ENCODE measurements at places on chromosomes 5 and 9.
A peak's percentile ranks its signal among the peaks of the same experiment; 100 is the strongest.

GRCh38 chr5:111813537-111813936 is 56.5 kb upstream of the NREP start:
- DNase-seq = no peak

DNA sequence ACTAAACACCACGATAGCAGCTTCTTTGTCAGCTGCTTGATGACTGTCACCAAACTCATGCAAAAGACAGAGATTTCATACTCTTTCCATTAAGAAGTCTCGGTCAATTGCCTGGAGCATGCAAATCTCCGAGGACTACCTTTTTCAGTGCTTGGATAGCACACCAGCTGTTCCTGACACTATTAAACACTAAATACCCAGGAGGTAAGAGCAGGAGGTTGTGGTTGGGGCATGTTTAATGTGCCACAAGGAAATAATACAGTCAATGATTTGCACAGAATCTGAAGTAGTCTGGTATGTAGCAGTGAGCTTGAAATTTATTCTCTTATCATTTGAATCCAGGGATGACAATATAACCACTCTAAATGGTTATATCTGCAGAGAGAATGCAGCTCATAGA is 996.2 kb downstream of the CDH12 start:
- no peak for DNase-seq

DNA sequence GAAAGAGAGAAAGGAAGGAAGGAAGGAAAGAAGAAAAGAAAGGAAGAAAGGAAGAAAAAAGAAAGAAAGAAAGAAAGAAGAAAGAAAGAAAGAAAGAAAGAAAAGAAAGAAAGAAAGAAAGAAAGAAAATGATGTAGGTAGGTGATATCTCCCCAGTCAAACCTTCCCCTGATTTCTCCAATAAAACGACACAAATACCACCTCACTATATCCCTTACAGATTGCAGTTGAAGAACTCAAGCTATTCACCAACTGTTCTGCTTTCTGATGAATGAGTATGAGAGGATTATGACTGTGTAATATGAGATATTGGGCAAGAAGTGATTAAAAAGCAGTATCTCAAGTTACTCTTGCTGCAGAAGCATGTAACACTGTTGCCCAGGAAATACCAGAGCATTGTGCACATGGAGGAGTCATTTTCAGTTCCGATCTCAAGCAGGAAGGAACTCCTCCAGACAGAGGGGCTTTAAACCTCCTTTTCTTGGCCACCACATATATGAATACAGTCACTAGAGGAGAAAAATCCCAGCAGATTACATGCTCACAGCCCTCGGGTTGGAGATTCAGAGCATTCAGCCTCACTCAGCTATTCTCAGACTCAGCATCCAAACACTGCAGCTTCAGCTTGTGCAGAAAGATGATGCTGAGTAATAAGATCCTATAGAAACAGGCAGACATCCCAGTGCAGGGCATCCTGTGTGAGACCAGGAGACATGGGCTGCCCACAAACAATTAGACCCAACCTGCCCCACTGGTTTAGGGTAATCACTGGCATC is 61.4 kb downstream of the UGCG start:
- peak; percentile 81 for DNase-seq

DNA sequence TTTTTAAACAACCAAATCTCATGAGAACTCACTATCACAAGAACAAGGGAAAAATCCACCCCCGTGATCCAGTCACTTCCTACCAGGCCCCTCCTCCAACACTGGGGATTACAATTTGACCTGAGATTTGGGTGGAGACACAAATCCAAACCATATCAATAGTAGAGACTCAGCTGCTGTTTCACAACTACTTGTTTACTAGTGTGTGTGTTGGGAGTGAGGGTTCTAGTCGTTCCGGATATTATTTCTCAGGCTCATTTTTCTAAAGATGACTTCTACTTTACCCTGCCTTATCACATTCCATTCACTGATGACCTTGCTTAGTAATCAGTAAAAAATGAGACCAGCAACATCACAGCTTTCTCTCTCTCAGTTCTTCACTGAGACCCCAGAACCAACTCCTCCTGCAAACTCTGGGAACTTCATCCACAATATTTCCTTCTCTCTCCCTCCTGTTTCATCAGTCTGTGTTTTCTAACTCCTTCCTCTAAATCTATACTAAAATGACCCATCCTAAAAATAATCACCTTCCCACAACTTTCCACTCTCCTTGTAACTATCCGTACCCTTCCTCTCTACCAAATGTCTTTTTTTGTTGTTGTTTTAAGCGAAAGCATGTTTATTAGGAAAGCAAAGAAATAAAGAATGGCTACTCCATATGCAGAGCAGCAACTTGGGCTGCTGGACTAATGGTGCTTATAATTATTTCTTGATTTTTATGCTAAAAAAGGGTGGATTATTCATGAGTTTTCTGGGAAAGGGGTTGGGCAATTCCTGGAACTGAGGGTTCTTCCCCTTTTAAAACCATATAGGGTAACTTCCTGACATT is 121.5 kb upstream of the SPRY4 start:
- DNase-seq = no peak

- DNase-seq = no peak
Measured at GRCh38 chr5:56148453-56148971, 84.6 kb downstream of the ANKRD55 start.

- DNase-seq = no peak
Measured at GRCh38 chr9:91898451-91899218, 51.4 kb downstream of the ROR2 start.

DNA sequence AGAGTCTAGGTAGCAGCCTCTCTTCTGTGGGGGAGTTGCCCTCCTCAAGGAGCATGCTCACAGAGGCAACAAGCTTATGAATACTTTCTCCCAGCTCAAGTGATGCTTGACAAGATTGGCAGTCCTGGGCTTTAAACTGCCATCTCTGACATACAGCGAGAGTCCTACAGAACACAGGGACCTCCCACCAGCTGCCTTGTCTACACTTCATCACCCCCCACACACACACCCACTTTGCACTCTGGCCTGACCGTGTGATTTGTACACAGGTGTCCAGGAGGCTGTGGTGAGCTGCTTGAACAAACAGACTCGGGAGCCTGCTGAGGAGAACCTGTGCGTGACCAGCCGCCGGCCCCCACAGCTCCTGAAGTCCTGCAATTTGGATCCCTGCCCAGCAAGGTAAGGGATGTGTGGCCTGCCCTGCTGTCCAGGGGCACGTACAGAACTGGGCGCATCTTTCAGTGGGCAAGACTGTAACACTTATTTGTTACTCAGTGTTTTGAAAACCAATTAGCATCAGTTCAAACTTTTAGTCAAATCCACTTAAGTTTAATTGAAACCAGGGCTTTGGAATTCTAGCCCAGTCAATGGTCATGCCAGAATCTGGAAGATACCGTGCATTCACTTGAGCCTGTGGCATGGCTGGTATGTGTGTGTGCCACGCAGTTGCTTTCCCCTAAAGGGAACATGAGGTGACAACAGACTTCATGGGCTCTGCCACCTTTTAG is 247.5 kb downstream of the ADAMTSL1 start:
- DNase-seq = no peak

DNA sequence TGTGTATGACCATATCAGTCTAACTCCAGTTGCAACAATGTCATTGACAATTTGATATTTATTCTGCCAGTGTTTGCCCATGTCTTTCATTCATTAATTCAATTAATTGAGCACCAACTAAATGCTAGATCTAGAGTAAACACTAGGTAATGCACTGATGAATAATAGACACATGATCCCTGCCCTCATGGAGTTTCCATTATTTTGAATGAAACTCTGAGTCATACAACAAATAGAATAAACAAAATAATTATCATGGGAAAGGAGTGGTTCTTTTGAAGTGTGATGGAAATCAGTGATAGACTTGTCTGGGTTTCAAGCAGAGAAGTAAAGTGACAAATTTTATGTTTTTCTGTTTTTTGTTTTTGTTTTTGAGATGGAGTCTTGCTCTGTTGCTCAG is 4.6 kb downstream of the ARHGEF37 start:
- DNase-seq = no peak

DNA sequence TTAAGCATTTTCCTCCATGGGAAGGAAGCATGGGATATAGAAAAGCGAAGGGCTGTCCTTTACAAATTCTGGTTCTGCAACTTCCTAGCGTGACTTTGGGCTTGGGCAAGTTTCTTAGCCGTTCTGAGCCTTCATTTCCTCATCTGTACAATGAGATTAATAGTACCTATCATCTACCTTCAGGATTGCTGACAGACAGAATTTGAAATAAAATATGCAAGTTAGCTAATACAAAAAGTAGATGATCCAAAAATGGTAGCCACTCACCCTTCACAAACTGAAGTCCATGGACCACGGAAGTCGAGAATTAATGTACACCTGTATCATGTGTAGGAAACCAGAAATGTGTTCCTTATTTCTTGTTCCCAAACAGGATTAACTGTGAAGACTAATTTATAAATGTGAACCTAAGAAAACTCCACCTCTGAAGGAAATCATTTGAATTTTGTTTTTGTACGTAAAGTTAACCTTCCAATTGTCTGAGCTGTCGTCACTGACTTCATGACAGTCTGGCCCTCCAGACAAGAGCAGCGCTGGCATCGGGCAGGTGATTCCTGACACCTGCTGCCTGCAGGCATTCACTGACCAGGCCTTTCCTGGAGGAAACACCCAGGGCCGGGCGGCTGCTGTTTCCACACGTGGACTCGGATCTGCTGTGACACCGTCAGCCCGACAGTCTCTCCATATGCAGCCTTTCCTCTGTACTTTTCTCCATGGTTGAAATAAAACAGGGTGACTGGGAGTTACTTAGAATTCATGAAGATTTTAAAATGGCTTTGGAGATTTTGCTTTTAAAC is 63.4 kb downstream of the PSMB7 start:
- DNase-seq = no peak

- DNase-seq = no peak
Measured at GRCh38 chr9:7053903-7054302, 296.1 kb downstream of the KDM4C start.

DNA sequence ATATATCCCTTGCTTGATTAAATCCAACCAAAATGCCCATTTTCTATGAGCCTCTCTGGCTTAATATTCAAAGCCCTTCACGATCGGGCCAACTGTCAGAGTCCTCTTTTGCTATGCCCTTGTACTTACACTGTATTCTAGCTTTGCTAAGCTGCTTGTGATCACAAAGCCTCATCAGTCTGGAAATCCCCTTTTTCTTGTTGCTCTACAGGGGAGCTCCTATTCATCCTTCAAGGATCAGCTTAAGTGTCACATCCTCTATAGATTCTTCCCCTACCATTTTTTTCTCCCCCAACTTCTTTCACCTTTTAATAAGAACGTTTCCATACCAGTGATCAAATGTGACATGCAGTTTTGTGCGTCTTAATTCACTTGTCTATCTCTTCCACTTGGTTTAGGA is 450.4 kb upstream of the CHD1 start:
- no peak for DNase-seq

DNA sequence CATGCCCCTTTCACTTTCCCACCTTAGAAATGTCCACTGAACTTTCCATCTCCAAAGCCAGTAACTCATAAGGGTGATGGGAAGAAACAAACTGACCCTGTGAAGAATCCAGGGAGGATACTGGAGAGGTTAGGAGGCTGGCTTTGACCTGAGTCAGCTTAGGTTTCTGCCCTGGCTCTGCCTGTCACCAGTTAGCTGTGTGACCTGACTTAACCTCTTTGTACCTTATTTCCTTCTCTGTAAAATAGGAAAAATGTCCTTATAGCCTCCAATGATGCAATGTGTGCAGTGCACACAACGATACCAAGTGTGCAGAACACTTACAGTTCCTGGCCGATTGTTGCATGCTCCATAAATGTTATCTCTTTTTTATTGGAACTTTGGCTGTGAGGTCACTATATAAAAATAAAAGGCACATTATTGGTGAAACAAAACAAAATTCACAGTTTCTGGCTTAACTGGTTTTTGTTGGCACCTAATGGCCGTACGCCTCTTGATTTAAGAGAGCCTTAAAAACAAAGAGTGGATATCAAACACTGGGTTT is 37.8 kb downstream of the GABRP start:
- DNase-seq = no peak

- peak; percentile 75 for DNase-seq
Measured at GRCh38 chr5:113330533-113331208, 104.1 kb downstream of the TSSK1B start.

DNA sequence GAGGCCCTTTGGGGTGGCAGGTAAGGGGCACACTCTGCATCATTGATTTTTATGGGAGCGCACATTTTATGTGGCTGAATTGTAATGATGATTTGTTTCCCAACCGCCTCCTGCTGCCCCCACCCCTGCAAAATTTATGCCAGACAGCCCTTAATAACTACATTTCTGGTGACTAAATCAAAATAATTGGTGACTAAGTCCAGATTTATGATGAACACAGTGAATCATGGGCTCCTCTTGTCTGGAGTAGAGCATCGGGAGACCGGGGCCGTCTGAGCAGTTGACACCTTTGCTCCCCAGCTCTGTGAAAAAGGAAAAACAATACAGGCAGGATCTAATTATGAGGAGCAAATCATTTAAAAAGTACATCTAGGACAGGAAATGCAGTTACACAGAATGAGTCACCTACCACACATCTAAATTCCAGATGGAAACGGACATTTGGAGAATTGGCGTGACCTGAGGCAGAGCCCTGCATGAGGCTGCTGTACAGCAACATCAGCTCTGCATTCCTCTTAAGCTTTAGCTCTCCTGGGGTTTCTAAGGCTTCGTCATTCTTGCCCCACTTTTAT is 58.9 kb downstream of the DOCK2 start:
- peak; percentile 93 for DNase-seq

DNA sequence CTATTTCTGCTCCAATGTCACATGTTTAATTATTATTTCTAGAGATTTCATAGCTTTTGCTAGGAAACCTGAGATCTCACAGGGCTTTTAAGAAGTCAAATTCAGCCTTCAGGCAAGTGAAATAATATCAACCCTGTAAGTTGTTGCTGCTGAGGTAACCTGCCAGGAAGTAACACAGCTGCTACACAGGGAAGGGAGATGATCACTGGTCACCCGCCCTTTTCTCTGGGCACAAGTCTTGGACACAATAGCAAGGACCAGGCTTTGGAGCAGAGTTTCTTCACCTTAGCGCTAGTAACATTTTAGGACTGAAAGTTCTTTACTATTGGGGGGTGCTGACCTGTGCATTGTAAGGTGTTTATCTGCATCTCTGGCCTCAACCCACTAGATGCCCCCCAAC is 50.1 kb downstream of the PTTG1 start:
- DNase-seq = no peak

GRCh38 chr5:38029397-38030065 is 189.7 kb upstream of the GDNF start:
- no peak for DNase-seq

GRCh38 chr5:126562823-126563222 is 32.2 kb downstream of the ALDH7A1 start:
- no peak for DNase-seq

- no peak for DNase-seq
Measured at GRCh38 chr5:14700478-14701436, 36.2 kb downstream of the OTULIN start.

GRCh38 chr9:121972501-121972981 is 120.6 kb downstream of the TTLL11 start:
- DNase-seq = peak; percentile 97

DNA sequence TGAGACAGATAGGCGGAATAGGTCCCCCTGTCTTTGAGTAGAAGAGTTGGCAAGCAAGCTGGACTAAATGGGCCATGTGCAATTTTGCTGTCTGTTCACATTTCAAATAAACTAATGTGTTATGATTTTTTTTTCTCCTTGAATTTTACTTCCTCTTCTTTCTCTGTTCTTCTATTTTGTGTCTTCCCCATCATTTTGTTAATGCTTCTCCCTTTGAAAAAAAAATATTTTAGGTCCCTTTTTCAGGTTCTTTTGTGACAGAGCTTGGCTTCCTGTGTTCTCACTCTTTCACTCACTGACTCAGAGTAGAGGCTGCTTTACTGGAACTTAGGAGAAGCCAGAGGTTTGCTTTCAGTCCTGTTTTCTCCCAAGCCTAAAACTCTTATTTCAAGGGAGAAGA is 48.1 kb downstream of the PTCD2 start:
- no peak for DNase-seq

GRCh38 chr5:72587661-72588308 is 80.6 kb upstream of the ZNF366 start:
- DNase-seq = peak; percentile 25
